ENCODE measurements at places on chromosomes 7 and 10.

- no peak for DNase-seq
Measured at GRCh38 chr7:17130281-17131059, 168.0 kb upstream of the AHR start.

DNA sequence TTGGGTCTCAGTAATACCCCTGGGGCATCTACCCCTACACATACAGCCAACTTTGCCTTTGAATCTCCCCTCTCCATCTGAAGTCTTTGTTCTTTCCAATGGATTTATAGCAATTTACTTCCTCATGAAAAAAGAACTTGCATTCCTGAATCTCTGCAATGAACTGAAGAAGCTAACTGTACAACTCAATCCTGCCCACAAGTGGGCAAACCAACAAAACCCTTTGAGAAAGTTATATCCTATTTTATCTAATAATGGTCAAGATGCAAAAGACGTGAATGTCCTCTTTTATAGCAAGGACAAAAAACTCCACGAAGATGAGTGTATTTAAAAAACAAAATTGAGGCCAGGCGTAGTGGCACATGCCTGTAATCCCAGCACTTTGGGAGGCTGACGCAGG, 991.3 kb downstream of the LRMDA start:
- no peak for DNase-seq

DNA sequence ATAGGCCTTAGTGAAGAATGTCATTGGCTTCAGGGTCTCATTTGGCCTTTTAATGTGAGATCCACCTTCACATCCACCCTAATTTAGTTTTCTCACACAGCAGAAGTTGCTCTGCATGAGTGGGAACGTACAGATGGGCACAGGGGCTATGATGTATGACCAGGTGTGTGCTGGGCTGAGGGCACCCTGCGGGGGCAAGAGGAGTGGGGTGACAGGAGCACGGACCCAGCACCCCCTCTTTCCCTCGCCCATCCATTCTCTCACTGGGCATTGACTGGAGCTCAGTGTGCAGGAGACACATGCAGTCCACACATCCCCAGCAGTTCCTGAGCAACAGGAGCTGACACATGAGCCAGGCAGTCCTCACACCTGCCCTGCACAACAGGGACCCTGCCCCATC, 95.1 kb upstream of the PPP2R2D start:
- no peak for DNase-seq

DNA sequence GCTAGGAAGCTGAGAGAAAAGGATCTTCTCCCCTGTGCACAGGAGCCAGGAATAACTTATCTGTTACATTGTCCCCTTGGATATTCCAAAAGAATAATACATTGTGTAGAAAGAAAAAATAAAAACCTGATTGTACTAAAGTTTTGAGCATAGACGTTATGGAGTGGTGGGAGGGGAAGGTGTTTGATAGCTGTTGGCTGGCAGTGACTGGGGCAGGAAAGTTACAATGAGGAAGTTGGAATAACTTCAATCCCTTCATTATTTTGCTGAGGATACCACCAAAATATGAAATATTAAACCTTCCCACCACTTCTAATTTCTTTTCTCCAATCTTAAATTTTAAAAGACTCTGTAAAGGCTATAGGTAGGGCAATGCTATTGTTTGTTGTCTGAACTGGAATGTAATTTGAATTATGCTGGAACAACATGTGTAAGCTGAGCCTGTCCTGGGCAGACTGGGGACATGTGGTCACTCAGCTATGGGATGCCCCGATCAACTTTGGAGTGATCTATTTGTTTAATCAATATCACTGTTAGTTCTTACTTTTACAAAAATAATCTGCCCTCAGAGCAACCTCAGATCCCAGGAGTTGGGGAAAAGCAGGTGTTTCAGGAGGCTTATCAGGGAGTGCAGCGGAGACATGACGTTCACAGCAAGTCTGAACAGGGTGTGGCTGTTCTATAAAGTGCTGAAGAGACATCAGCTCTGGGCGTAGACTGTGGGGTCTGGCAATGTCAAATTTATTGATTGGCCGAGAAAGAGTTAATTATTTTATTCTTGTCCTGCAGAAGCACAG, 20.8 kb downstream of the CYP3A43 start:
- DNase-seq = no peak

DNA sequence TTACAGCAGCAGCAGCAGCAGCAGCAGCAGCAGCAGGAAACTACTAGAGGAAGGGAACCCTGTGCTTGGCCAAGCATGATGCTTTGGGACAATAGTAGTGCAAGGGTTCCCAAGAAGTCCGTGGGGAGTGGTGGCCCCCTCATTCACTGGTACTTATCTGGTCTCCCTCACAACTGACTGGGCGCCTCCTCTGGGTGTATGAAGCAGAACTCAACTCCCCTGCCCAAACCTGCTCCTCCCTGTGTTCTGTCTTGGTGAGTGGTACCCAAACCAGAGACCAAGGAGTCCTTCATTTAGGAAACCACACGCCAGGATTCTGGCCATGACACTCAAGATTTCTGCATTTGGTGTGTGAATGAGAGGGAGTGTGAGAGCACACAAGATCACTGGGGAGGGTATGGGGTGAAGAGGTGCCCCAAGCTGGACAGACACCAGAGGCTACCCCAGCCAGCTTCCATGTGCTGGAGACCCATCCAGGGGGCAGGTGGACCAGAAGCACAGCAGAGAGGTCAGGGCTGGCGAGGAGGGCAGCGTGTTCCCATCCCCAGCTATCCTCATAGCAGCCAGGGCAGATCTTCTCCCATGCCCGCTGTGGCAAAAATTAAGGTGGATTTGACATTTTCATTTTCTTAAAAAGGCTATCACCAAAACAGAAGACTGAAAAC, 10.6 kb upstream of the ZNF777 start:
- DNase-seq = no peak

DNA sequence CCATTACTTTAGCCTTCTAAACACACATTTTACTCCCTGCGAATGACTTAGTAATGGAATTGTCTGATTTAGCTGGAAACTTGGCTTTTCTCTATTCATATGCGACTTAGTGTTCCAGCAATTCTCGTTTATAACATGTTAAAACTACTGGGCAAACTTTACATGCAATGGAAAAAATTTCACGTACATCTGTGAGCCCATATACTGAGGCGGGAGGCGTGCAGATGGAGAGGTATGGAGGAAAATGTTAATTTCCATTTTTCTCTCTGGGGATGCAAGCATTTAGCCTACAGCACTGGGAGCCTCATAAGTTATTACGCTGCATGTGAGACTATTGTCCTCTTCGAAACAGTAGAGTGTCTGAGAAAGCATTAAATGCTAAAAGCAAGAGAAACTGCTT, 591.5 kb upstream of the ANKRD30A start:
- DNase-seq = no peak

DNA sequence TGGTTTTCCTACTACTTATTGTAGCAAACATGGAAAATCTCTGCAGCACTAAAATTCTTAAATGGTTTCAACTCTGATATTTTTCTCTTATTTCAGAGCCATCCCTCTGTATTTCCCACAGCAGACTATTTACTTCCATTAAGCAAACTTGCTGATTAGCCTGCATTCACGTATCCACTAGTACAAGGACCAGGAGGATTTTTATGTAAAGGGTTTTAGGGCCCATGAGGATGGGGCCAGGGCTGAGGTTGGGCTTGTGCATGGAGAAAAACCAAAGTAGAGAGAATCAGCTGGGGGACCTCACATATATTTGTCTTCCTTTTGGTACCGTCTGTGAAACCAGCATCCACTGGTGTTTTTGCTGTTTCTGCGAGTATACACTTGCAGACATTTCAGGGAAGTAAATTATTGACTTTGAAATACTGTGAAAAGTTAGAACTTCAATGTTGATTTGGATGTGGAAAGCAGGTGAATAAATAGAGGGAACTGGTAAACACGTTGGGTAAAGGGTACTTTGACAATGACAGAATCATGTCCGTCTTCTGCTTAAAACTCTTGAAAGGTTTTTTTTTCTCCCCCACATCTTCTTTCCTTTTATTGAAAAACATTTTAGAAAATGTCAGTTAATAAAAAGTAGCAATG, 44.3 kb downstream of the ERLIN1 start:
- DNase-seq = no peak

GRCh38 chr10:18424200-18424599, 227.2 kb downstream of the NSUN6 start:
- no peak for DNase-seq

DNA sequence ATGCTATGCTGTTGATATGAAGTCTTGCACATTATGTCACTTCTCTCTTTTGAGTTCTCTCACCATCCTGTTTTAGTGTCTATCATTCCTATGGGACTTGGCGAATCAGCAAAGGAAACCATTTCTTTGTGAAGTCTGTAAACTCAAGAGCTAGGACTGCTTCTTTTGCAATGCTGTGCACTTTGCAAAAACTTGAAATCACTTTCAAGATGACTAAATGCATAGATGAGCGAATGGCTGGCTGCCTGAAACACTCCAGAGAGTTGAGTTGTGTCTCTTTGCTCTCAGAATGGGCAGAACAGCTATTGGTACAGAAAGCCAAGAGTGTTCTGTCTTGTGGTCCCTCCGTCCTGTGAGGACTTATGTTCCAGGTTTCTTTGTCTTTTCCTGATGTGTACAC, 18.3 kb upstream of the ELMO1 start:
- no peak for DNase-seq

- no peak for DNase-seq
Measured at GRCh38 chr7:105802604-105803428, 73.6 kb downstream of the ATXN7L1 start.

- DNase-seq = no peak
Measured at GRCh38 chr10:61822096-61822495, 79.4 kb upstream of the ARID5B start.

DNA sequence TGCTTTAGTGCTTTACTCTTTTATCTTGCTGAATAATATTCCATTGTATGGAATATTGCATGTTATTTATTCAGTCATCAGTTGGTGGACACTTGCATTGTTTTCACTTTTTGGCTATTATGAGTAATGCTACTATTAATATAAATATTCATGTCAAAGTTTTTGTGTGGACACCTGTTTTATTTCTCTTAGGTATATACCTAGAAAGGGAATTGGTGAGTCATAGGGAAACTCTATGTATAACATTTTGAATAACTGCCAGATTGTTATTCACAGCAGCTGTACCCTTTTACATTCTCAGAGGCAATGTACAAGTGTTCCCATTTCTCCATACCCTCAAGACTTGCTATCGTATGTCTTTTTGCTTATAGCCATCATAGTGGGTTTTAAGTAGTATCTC, 268.7 kb downstream of the SEMA3A start:
- DNase-seq = no peak

- no peak for DNase-seq
Measured at GRCh38 chr7:121138262-121138933, 149.9 kb downstream of the CPED1 start.

- DNase-seq = no peak
Measured at GRCh38 chr10:16779384-16779915, 37.8 kb downstream of the RSU1 start.

GRCh38 chr7:45975367-45975766, 54.3 kb upstream of the IGFBP3 start:
- DNase-seq = no peak

- DNase-seq = peak; percentile 63
Measured at GRCh38 chr10:75403144-75403938, 1.8 kb upstream of the ZNF503 start.

DNA sequence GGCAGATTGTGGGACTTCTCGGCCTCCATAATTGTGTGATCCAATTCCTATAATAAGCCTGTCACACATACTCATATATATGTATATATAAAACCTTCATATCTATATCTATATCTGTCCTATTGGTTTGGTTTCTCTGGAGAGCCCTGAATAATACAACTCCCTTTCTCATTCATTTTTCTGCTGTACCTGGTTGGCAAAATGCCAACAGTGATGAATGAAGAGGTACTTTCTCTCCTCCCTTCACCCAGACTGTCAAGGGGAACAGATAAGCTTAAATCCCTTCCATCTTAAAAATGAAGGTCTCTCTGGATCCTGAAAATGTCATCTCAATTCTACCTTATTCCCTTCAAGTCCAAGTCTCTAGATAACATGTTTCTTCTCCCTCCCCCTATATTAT, 60.3 kb upstream of the FOXP2 start:
- DNase-seq = no peak

DNA sequence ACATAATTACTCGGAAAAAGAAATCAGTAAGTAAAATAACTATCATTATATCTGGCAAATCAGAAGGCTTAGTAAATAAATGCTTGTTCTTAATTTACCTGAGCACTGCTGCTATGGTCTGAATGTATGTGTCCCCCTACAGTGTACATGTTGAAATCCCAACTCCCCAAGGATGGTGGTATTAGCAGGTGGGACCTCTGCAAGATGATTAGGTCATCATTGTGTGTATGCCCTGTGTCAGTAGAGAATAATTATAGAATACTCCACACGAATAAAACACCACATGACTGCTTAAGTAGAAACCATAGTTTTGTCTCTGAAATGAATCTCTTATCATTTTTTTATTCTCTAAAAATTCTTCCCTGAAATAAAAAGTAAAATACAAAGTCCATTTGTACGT, 101.6 kb downstream of the RNF133 start:
- DNase-seq = no peak

- no peak for DNase-seq
Measured at GRCh38 chr10:78831461-78831860, 237.3 kb upstream of the ZMIZ1 start.

GRCh38 chr7:135817583-135817982, 69.0 kb upstream of the FAM180A start:
- DNase-seq = peak; percentile 45

DNA sequence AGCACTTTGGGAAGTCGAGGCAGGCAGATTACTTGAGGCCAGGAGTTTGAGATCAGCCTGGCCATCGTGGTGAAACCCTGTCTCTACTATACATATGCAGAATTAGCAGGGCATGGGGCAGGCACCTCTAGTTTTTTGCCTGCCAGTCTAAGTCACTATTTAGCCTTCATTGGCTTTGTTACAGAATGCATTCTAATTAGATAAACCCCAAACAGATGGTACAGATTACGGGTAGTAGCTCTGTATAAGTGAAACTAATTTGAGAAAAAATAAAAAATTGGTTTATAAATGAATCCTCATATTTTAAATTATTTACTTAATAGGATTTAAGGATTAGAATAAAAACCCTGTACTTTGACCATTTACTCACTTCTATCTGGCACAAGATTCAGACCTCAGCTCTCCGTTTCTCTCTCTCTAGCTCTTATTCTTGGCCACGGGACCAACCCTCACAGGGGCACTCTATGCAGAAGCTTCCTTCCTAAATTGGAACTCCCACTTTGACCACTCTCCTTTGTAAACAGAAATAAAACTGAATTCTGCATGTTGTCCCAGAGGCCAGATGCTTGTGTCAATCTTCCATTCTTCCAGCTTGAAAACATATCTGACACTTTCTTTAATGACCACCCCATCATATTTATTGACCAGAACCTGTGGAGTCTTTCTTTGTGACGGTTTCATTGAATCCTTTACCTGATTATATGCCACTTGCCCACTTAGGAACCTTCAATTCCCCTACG, 26.8 kb downstream of the BET1 start:
- no peak for DNase-seq

- DNase-seq = no peak
Measured at GRCh38 chr10:2925631-2926030, 141.7 kb upstream of the PFKP start.

DNA sequence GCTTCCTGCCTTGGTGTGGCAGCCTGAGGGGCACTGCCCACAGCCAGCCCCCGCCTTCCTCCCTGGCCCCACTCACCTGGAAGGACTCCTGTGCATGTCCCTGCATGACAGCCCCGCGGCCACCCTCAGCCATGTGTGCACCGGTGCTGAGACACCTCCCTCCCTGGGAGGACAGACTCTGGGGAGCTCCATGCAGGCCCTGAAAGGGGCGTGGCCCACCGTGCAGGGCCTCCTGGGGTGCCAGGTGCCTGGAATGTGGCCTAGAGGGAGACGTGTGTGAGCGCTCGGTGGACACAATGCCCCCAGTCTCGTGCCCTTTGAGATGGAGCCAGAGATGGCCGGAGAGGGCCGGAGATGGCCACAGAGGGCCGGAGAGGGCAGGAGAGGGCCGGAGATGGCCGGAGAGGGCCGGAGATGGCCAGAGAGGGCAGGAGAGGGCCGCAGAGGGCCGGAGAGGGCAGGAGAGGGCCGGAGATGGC, 59.1 kb upstream of the PPP2R2D start:
- no peak for DNase-seq
